Pons (tissue), 1 donor: ENCODE measurements at places on chromosomes 12 and 14.

- no peak for DNase-seq
Observed at GRCh38 chr12:29945904-29946303, 162.2 kb upstream of the TMTC1 start.

DNA sequence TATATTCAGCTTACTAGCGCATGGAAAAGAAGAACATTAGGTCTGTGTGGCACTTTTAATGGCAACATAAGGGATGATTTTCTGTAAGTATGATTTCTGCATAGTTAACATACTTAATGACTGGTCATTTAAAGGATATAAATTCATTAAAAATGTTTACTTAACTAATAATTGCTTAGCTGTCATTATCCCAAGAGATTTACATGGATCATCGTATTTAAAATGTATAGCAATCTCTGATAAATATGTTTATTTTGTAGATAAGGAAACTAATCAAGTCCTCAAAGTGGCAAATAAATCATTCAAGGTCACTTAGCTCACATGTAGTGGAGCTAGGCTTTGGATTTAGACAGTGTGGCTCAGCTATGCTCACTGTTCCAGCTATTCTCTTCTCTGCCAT, 158.6 kb downstream of the OTOGL start:
- DNase-seq = no peak

DNA sequence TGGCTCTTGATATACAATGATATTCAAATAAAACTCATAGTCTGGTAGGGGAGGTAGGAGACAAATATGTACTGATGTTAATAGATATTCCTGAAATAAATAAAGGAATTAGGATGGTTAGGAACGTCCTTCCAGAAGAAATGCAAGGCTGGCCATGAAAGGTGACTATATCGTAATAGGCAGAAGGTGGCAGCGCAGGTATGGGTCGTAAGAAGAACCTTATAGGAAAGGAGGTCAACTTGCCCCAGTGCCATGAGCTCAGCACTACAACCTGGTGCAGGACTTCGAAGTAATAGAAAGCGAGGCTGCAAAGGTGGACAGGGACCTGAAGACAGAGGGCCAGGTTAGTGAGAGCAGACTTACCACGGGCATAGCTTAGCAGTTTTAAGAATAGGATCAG, 55.3 kb upstream of the FGD4 start:
- no peak for DNase-seq

DNA sequence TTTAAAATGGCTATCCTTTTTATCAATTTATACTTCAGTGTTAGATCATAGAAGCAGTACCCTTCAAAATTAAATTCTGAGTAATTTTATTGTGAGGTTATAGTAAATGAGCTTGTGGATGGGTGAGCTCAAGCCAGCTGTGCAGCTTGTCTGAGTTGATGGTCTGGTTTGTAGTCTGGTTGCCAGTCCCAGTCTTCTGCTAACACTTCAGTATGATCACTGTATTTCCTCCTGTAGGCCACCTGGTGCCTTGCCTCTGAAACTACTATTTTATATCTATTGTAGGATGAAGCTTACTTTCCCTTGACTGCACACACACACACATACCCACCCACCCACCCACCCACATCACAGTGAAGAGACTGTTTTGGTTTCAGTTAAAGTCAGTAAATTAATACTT, 496.4 kb downstream of the PCNX1 start:
- no peak for DNase-seq

GRCh38 chr12:55727643-55728185, 1.1 kb downstream of the CD63 start:
- no peak for DNase-seq

GRCh38 chr12:77606348-77606747, 224.3 kb upstream of the NAV3 start:
- DNase-seq = no peak
